Iris pigment epithelial cell (primary cell): ENCODE measurements at places on chromosomes 2 and 18.
A peak's percentile ranks its signal among the peaks of the same experiment; 100 is the strongest.

DNA sequence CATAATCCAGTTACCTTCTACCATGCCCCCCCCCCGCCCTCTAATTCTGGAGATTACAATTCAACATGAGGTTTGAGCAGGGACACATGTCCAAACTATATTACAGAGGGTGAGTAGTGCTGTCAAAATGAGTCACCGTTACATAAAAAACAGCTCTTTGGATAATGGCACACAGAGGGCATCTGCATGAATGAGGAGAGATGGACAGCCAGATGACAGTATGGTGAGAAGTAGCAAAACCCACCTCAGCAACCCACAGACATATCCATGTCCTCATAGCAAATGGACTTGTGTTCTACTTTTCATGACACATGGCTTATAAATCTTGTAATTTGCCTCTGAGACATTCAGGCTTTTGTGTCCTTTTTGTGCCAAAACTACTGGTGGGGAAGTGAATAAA lies 132.0 kb downstream of the EML6 start:
- no peak for DNase-seq

- DNase-seq: no peak
Observed at GRCh38 chr2:124091721-124092120, 66.6 kb downstream of the CNTNAP5 start.

DNA sequence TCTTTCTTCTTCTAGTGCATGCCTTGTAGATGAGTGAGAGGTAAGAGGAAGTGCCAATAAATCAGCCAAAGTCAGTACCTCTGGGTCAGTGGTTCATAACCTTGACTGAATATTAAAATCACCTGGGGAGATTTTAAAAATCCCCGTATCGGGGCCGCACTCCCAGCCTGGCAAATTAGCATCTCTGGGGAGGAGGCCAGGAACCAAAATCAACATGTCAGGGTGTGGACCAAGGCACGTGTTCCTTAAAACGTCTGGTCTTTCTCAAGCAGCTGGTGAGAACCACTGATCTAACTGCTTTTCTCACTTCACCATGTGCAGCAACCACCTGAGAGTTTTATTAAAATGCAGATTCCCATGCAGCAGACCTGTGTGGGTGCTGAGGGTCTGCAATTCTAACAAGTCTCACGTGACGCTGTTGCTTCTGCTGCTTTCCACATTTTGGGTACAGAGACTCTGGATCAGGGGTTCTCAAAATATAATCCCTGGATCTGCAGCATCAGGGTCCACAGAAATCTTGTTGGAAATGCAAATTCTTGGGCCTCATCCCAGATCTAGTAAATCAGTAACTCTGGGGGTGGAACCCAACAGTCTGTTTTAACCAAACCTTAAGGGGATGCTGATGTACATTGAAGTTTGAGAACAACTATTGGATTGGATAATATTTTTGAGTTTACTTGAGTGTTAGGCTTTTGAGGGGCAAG lies 49.5 kb downstream of the CHST9 start:
- no peak for DNase-seq

DNA sequence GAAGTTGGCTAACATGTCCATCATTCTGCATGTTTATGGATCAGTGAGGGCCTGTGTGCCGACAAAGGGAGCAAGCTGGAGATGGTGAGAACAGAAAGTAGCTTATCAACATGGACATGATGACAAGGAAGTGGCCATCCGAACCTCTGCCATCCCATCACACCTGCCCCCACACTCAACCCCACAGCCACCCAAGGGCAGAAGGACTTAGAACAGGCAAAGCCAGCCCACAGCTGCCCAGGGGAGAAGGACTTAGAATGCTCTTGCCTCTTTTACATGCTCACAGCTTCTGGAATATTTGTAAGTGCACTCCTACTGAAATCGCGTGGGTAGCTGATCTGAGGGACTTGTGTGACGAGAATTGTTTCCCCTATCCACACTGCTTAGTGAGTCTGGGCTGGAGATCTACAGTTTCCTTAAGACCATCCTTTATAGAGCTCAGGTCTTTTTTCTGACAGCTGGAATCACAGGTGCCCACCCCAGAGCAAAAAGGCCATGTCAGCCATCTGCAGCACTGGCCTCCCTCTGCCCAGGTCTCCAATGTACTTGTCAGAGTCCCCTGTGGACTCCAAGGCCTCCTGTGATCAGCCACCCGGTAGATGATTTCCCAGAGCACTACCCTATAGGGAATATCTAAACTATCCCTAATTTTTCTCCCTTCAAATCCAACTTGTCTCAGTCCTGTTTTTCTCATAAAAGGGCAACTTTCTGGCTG lies 154.1 kb downstream of the SMAD7 start:
- DNase-seq: no peak

GRCh38 chr2:156896294-156896693 lies 361.2 kb upstream of the GALNT5 start:
- DNase-seq: peak; percentile 71
